ENCODE measurements at places on chromosomes 1 and 21. TPM values are rescaled to one million over a fixed set of nuclear protein-coding genes. Genes with fewer than 3 reads are reported as not detected.

The LCE1B gene
- not detected for total RNA-seq

The ZSWIM5 gene
- total RNA-seq = 0.29 TPM

The KCNJ9 gene
- 0.71 TPM for total RNA-seq

The UTS2 gene
- total RNA-seq = not detected

The PTPN7 gene
- not detected for total RNA-seq

The GPATCH3 gene
- total RNA-seq = 14.7 TPM

The ZNF496 gene
- total RNA-seq = 13.3 TPM

The RGS16 gene
- total RNA-seq = not detected
